ENCODE measurements at places on chromosomes 7 and 10.

- DNase-seq: no peak
Measured at GRCh38 chr10:47366731-47367460, 17.2 kb downstream of the ZNF488 start.

DNA sequence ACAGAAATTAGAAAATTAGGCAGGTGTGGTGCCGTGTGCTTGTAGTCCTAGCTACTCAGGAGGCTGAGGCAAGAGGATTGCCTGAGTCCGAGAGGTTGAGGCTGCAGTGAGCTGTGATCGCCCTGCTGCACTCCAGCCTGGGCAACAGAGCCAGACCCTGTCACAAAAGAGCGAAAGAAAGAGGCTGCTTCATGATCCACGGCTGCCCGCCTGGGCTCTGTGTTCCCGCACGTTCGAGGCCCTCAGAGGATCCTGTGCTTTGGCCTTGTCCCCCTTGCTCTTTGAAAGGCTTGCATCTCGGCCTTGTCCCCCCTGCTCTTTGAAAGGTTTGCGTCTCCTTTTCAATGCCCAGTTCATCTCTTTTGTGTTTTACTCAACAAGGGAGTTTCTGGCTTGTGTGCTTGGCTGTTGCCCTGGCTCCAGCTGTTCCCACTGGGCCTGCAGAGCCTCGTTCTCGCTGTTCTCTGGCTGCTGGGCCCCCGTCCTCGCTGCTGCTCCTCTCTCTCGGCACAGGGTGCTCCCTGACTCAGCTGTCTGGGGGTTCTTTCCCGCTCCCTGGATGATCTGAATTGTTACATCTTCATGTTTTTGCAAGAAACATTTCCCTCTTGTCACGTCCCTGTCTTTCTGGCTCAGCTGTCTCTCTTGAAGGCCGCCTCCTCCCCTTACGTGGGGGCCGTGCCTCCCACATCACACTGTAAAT, 45.1 kb upstream of the INPP5A start:
- peak; percentile 67 for DNase-seq

GRCh38 chr7:157651366-157652160, 314.8 kb downstream of the DNAJB6 start:
- DNase-seq: no peak

- DNase-seq: no peak
Measured at GRCh38 chr10:82721831-82722230, 846.8 kb downstream of the NRG3 start.

GRCh38 chr10:119132521-119133345, 28.8 kb downstream of the DENND10 start:
- DNase-seq: no peak

DNA sequence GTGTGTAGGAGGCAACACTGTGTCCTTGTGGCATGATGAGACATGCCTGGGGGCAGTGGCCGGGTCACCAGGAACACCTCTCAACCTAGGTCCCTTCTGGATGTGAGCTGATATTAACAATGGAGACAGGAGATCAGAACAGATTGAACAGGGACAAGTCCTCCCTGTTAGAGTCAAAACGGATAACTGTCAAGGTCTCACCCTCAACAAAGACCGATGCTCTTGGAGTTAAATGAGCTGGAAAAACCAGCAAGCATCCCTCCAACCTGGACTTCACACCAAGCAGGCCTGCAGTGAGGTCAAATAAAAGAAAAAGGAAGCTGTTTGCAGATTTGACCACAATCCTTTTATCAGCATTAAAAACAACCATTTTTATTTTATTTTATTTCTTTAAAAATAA, 49.0 kb downstream of the SLIT1 start:
- DNase-seq: no peak

DNA sequence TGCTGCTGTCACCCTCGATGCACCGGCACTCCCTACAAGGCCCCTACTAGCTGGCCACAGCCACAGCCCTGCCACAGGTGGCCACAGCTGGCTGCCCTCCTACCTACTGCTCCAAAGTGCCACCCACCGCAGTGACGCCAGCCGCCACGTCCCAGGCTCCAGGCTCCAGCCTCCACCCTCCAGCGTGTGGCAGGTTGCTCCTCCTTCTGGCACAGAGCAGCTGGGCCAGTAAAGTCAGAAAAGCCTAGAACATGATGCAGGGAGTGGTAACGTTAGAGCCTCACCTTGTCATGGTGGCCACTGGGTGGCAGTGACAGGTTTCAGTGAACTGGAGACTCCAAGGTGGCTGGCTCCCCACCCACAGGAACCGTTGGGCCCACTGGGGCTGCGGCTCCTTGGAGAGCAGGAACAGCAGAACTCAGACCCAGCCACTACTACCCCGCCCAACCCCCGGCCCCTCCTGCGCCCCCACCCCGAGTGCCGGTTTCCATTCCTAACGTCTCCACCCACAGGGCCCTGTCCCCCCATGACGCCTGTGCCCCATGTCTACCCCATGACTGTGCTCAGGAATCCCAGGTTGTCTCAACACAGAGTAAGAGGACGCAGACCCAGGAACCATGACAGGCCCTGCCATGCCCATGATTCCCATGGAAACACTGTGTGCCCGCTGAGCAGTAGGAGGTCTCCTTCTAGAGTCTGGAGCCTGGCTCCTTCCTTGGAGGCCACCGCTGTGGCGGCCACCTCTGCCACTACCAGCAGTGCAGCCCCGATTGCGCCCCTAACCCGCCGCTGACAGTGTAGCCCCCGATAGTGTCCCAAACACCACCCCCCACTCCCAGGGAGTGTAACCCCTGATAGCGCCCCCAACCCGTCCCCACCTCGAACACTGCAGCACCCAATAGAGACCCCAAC, 52.3 kb upstream of the ZNF33B start:
- DNase-seq: no peak

DNA sequence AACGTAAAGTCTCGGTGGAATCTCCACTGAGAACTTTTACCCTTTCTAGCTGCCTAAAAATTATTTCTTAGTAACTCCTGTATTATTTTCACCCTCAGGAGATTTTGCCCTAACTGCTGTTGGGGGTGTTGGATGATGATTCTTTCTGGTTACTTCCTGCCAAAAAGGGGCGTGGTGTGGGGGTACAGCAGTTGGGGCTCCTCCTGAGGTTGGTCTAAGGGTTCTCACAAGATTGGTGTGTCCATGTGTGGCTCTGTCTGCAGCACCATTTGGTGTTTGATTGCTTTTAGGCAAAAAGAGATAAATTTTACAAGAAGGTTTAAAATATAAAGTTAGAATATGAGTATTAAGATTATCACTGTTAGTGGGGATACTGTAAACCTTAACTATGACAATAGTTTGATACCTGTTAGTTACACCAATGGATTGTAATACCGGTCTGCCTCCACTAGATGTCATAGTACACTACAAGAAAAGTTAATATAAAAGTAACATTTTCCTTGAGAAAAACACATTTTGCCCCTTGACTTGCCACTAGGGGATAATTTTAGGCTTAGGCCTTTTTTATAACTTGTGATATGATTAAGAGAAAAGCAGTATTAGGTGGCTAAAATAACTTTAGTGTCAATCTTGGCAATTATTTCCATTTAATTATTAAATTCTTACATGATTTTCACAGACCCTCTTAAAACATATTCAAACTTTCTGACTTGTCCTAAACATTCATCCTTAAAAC, 928.7 kb downstream of the IPMK start:
- no peak for DNase-seq

GRCh38 chr7:142603870-142604448, 145.3 kb upstream of the PRSS1 start:
- no peak for DNase-seq

DNA sequence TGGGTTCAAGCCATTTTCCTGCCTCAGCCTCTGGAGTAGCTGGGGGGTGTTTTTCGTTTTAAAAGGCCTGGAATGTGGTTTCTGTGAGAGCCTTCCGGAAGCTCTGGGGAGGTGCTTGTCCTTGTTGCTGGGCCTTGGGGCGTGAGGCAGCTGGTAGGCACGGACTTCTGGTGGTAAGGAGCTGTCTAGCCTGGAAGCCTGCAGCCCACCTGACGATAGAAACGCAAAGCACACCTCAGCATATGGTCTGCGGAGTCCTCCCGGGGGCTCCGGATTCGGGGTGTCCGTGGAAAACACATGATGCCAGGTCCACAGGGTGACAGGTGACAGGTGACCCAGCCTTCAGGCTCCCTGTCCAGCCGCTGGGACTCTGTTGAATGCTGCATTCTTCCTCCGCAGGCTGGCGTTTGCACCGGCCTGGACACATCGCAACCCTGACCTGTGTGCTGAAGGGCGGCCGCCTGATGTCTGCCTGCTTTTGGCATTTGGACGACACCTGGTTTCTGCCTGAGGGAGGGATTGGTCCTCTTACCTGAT, 37.3 kb downstream of the INPP5A start:
- no peak for DNase-seq

DNA sequence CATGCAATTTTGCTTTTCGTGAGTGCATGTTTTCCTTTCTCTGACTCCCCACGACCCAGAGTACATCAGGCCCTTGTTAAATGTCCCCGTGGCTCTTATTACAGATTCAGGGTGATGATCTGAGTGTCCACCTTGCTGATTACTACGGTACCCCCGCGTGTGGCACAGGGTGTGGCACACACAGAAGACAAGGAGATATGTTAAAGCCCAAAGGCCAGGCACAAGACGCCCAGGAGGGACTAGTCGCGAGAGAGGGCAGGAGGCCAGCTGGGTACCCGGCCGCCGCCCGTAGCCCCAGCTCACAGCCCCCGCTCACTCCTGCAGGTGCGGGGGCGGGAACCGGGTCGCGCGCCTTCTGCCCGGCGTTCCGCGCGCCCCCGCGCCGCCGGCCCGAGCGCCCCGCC, 281 bp upstream of the EXOC6 start:
- DNase-seq: no peak

- no peak for DNase-seq
Measured at GRCh38 chr7:83362871-83363550, 200.3 kb upstream of the PCLO start.

DNA sequence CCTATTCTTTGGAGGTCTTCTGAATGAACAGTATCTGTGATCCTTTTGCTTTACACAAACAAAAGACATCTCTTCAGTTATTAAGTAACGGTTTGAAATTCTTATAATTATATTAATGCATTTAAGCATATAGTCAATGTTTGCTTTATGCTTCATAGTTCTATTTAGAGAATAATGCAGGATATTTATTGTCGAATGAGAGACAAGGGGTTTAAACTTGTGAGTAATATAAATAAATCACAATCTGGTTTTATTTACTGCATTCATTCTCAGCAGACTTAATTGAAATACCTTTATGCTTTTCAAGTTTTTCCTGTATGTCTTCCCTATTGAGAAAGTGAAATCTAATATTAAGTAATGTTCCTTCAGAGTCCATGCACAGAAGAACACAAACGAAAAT, 149.5 kb upstream of the LRRN3 start:
- DNase-seq: no peak

- no peak for DNase-seq
Measured at GRCh38 chr10:115092258-115092554, 959 bp upstream of the ATRNL1 start.

Measured in cardiac septum (tissue), 1 donor.